Vagina (tissue), 2 donors: ENCODE measurements at places on chromosomes 7 and 10. TPM values are rescaled to one million over a fixed set of nuclear protein-coding genes. Genes with fewer than 3 reads are reported as not detected.

The PITX3 gene
- total RNA-seq: not detected

- no peak for DNase-seq
These were observed 25.4 kb downstream of the LCOR start for GRCh38 chr10:96857301-96858012.

DNA sequence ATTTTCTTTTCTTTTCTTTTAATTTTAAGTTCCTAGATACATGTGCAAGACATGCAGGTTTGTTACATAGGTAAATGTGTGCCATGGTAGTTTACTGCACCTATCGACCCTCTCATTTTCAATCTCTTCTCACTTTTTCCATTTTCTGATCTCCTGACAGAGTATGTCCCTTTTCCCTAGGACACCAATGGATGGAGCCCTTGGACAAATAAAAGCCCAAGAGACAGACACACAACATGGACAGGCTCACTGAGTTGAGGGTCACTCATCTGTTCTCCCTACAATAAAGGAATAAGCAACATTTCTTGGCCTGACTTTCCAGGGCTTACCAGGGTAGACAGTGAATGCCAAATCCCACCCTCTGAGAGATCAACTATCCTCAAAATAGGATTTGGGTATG is 15.2 kb upstream of the UBE2D1 start:
- no peak for DNase-seq

DNA sequence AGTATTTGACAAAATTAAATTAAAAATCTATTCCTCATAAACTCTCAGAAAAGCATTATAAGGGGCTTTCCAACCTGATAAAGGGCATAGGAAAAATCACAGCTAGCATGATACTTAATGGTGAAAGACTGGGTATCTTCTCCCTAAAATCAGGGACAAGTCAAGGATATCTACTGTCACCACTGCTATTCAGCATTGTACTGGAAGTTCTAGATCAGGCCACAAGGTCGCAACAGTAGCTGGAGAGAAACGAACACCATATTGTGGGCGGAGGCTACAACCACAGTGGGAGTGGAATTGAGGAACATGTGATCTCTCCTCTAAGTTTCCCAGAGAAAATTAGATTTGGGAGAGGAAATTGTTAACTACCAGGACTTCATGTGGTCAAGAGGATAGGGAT is 70.0 kb upstream of the NAMPT start:
- DNase-seq: no peak

DNA sequence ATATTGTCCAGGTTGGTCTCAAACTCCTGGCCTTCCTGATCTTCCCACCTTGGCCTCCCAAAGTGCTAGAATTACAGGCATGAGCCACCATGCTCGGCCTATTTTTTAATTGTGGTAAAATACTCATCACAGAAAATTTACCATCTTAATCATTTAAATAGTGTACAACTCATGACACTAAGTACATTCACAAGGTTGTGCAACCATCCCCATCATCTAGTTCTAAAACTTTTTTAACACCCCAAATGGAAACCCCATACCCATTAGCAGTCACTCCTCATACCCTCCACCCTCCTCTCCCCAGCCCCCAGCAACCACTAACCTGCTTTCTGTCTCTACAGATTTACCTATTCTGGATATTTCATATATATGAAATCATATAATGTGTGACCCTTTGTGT is 90.3 kb downstream of the DOCK4 start:
- DNase-seq: no peak

The SLC25A28 gene
- 31.2 TPM for total RNA-seq

The WNT16 gene
- 7.4 TPM for total RNA-seq

The SPDYE11 gene
- not detected for total RNA-seq
